GM13976 (cell line): ENCODE measurements at places on chromosomes 5 and 9.

- no peak for DNase-seq
Measured at GRCh38 chr5:62326702-62327101, 20.7 kb downstream of the KIF2A start.

DNA sequence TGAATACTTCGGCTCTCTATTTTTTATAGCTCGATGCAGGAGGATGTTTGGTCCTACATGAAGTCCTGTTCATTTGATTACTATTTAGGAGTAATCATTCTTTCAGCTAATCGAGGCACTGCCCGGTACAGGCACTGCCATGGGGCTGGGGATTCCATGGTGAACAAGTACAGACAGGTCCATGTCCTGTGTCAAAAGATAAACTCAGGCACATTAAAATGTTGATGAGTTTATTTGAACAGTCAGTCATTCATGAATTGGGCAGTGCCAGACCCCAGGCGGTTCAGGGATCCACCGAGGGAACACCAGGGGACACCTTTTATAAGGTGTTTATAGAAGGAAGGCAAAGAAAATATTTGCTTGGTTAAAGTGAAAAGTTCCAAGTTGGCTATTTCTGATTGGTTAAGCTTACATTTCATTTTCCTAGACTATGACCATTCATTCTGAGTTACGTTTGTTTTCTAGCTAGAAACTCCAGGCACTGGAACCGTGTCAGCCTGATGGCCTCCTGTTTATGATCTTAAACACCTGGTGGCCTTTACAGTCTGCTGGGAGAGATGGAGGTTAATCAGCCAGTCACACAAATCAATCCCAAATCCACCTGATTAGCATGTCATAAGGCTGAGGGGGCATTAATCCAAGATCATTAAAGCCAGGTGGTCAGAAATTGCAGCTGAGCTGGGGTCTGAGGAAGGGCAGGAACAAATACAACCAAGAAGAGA lies 47.0 kb upstream of the TDRD7 start:
- no peak for DNase-seq

DNA sequence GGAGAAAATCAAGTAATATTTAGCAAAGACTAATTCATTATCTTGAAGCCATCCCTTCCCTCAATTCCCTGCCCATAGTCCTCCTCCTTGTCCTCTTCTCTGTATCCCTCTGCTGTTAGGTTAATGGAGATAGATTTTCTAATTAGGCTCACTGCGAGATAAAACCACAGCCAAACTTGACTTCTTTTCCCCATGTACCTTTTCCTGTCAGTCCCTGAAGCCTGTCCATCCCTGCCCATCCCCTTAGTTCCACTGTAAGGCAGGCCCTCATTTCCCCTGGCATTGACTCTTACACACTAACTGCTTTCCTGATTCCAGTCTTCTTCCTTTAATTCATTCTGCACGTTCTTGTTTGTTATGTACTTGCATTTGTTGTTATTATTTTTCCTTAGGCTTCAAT lies 1.2 kb downstream of the TLR4 start:
- DNase-seq: no peak

DNA sequence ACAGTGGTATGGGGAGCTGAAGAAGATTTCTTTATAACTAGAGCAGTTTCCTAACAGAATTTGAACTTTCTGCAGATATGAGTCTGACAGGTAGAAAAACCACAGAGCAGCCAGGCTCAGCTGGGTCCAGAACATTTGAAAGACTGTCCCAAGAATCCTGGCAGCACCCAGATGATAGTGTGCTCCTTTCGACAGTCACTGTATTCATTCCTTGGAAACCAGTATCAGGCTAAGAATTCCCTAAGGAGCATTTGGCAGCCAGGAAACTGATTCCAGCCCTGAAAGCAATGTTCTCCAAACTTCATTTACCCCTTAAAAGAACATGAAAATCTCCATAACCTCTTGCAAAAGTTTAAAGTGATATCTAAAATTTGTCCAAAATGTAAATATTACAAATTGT lies 123.0 kb upstream of the MTAP start:
- DNase-seq: no peak

DNA sequence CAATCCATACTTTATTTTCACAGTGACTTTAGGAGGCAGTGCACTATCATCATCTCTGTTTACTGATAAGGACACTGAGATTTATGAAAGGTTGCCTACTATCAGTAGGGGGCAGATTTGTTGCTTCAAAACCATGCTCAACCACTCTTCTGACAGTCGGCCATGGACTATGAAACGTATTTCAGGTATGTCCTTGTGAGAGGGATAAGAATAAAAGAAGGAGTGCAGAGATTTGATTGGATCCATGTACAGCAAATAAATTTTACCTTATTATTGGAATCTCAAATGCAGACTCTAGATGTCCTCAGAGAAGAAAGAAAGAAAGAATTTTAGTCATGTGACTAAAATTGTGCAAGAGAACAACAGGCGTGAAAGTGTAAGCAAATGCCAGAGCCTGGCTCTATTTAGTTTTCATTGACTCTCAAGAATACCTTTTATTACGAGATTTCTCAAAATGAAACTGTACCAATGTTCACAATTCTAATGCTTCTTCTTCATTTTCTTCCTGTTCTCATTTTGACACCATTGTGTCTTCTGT lies 296.6 kb upstream of the RASA1 start:
- no peak for DNase-seq

DNA sequence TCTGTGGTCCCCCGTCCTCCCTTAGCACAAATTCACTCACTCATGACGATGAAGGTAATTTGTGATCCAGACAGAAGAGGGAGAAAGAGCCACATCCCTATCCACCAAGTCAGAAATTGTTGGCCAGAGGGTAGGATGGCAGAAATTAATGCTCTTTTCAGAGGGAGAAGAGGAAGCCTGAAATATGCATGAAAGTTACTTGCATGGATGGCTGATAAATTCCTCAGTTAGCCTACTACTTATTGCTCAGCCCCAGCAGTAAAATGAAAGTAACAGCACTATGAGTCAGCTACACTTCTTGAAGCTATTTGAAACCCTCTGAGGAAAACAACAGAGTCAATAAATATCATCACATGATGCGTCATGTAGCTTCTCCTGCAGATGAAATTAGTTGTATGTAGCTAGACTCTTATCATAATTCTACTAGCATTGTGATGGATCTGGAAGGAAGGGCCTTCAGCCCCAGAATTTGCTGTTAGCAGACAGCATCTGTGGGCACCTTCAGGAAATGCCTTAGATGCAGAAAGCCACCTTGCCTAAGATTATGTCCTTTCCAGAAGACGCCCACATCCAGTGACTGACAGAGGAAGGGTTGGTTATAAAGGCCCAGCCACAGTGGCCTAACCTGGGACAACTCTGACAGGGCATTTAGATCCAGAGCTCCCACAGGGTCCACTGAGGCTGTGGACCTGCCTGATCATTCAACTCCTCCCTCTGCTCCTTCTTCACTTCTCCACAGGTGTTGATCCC lies 81.2 kb upstream of the CCDC112 start:
- peak; percentile 36 for DNase-seq

DNA sequence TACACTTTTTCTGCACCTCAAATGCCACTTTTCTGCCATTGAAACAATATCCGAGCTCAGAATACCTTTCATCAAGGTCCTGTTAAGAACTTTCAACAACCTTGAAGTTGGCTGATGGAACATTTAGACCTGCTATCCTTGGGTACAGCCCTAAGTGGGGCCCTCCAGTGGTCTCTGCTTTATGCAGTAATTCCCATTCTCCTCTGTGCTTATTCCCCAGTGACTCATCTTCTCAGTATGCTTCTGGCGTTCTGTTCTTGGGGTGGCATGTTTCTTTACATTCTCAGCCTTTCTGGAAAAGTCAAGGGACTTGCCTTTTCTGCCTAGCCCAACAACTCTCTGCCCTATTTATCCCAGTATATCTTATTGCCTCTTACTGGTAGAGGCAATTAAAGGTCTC lies 7.1 kb downstream of the ANP32B start:
- DNase-seq: no peak
